ENCODE measurements at places on chromosomes 3 and 15. TPM values are rescaled to one million over a fixed set of nuclear protein-coding genes. Genes with fewer than 3 reads are reported as not detected.

The SPATA12 gene
- not detected for total RNA-seq

The ROBO1 gene
- not detected for total RNA-seq

The KLHL18 gene
- 26.7 TPM for total RNA-seq

The SIAH2 gene
- 29.5 TPM for total RNA-seq

The ISY1 gene
- 29.5 TPM for total RNA-seq

The CA12 gene
- not detected for total RNA-seq

The RBP2 gene
- total RNA-seq: not detected

The DAG1 gene
- total RNA-seq: 18.0 TPM

The BNC1 gene
- not detected for total RNA-seq

The SAMD7 gene
- total RNA-seq: not detected

The ISG20 gene
- 153 TPM for total RNA-seq

The MGLL gene
- total RNA-seq: 2.4 TPM

The RNU5B-1 gene
- 24.0 TPM for total RNA-seq

The GOLGA8R gene
- 4.6 TPM for total RNA-seq

The SLC22A14 gene
- not detected for total RNA-seq

The CCK gene
- total RNA-seq: not detected

The HDGFL3 gene
- 3.5 TPM for total RNA-seq

The CEP70 gene
- 28.0 TPM for total RNA-seq

The KBTBD13 gene
- total RNA-seq: not detected

The ADAMTS17 gene
- 4.7 TPM for total RNA-seq

The DISP2 gene
- 0.03 TPM for total RNA-seq

The STRC gene
- 2.4 TPM for total RNA-seq

The FBXL2 gene
- not detected for total RNA-seq

The TM4SF18 gene
- not detected for total RNA-seq

The CPA3 gene
- not detected for total RNA-seq

The COX17 gene
- total RNA-seq: 46.1 TPM

The SOX2 gene
- total RNA-seq: not detected

The CDHR4 gene
- total RNA-seq: not detected

The GOLGA6D gene
- not detected for total RNA-seq

The RGMA gene
- not detected for total RNA-seq

The PIGZ gene
- total RNA-seq: 0.33 TPM

The CORO2B gene
- not detected for total RNA-seq

The LYSMD4 gene
- total RNA-seq: 19.0 TPM

The POPDC2 gene
- total RNA-seq: 7.3 TPM

The ERICH6 gene
- total RNA-seq: not detected

The UROC1 gene
- not detected for total RNA-seq

The MAP2K5 gene
- total RNA-seq: 31.4 TPM

The ZNF620 gene
- total RNA-seq: 3.7 TPM

The NEK11 gene
- total RNA-seq: 5.3 TPM

The CPB1 gene
- not detected for total RNA-seq

The LRRN1 gene
- 0.22 TPM for total RNA-seq

The FSIP1 gene
- total RNA-seq: 0.47 TPM

The PLCB2 gene
- total RNA-seq: 211 TPM

The AMT gene
- 6.4 TPM for total RNA-seq

The RETNLB gene
- total RNA-seq: not detected

The HMG20A gene
- total RNA-seq: 49.6 TPM

Data from CD4-positive, alpha-beta memory T cell (primary cell).